Hypothalamus (tissue), 51 donors: ENCODE measurements at places on chromosomes 12 and 14.
A peak's percentile ranks its signal among the peaks of the same experiment; 100 is the strongest.

DNA sequence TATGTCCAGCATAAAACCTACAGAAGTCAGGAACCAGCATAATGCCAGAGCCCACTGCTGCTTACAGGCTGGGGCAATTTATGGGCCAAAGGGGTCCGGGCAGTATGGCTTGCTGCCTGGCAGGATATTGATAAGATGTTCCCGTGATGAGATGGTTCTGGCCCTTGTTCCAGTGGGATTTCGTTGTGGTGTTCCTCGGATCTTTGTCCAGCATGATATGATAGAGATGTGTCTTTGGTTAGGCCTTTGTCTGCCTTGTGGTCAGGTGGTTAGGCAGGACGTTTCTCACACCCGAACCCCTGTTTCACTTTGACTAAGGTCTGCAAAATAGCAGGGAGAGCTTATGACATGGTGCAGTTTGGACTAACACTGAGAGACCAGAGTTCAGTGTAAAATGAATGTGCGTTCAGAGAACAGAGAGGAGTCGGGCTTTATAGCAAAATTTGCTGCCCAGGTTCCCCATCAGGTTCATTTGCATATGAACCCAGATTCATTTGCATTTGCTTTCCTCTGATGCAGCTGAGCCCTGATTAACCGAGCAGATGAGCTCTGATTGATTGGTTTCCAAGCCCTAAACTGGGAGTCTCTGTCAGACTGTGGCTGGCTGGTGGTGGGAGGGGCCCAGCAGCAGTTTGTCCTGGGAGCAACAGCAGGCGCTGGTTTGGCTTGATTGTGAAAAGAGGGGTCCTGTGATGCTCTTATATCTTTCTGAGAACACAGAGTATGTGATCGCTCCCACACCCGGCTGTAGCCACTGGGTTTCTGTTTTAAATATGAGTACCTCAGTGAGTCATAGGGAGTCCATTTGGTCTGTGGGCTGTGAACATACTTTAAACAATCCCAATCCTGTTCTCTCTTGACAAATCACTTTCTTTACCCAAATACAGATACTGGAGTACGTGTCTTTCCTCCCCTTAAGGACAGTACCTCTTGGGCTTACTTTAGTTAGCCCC is 156.3 kb upstream of the PZP start:
- no peak for DNase-seq

DNA sequence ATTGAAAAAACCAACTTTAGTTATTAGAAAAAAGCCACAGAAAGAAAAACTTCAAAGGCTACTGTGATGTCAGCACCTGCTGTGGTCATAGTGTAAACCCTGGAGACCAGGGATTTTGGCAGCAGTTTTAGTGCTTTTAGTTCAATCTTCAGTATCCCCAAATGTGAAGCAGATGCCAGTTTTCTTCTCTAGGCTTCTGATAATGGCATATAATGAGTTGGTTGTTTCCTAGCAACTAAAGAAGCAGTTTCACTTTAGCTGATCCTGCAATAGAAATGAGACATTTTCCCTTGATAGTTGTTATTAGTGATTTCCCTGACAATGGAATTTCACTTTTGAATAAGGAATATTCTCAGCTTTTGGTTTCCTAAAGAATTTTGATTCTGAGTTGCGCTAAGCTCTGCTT is 131.2 kb downstream of the NUBPL start:
- no peak for DNase-seq

GRCh38 chr14:53640695-53641094 is 315.9 kb downstream of the BMP4 start:
- no peak for DNase-seq

GRCh38 chr12:41536813-41537490 is 348.8 kb downstream of the PDZRN4 start:
- no peak for DNase-seq

DNA sequence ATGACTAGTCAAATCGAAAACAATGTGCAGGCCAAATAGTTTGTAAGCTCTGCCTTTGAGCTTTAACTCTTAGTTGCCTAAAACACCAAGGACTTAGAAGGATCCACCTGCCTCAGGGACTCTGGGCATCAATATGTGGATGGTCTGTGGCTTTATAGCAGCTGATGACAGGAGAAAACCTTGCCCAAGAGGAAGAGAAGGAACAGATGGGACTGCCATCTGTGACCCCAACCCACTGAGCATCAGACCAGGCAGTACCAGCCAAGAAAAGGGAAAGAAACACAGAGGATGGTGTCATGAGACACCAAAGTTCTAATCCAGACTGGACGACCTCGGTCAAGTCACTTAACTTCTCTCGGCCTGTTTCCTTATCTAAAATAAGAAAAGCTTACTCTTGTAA is 12.7 kb downstream of the TGFB3 start:
- no peak for DNase-seq

- no peak for DNase-seq
Observed at GRCh38 chr12:42281844-42282243, 43.8 kb upstream of the YAF2 start.

GRCh38 chr12:52832451-52832850 is 1.7 kb downstream of the KRT79 start:
- no peak for DNase-seq

DNA sequence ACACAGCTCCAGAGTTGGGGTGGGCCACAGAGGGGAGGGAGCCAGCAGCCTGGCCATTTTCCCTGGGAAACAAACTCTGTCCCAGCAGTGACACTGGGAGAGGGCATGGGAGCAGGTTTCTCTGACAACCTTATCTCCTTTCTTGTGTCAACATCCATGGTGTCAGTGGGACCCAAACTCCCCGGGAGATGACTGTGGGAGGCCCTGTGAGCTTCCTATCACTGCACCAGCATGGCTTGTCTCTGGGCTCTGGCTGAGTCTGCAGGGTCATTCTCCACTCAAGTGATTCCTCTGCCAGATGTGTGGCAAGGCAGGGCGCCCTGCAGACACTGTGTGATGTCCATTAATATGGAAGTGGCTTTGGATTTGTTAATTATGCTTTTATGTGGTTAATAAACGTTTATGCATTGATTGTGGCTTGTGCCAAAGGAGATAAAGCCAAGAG is 10.1 kb downstream of the LRTM2 start:
- DNase-seq = no peak

DNA sequence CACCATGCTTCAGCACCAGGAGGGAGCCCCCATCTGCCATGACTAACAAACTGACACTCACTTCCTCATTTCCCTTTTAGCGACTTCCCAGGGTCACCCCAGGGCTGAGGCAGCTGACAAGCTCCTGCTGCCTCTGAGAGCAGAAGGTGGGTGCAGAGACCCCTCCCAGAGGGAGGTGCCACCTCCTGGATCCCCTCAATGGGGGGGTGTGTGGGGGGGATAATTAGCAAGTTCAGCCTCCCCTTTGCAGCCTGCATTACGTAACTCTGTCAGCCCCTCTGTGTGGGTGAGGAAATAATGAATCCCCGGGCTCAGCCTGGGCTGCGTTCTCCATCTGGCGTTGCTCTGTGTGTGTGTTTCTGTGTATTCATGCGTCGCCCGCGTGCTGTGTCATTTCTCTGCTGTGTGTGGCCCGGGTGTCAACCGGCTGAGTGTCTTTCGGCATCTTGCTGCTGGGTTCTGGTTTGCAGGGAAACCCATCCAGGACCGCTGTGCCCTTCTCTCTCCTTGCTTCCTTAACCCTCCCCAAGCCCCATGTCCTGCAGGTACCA is 28.0 kb downstream of the NOS1 start:
- no peak for DNase-seq

DNA sequence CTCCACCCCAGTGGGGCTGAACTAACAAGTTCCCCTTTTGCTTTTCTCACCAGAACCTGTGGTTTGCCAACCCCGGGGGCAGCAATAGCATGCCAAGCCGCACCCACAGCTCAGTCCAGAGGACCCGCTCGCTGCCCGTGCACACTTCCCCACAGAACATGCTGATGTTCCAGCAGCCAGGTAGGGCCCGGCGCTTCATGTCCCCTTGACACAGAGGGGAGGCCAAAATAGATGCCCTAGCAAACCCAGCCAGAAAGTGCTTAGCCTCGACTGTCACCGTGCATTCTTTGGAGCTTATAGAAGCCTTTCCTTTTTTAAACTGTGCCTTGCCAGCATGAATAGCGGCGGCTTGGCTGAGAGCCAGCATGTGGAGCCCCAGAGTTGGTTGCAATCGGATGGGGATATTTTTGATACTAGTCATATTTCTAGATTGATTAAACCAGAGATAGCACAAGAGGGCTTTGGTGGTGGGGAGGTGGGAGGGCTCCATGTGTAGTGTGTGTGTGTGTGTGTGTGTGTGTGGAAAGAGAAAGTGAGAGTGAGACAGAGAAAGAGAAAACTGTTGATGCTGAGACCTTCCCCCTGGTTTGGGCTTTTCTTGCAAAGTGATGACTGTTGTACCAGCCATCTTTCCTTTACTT is 126.1 kb downstream of the GCH1 start:
- no peak for DNase-seq

DNA sequence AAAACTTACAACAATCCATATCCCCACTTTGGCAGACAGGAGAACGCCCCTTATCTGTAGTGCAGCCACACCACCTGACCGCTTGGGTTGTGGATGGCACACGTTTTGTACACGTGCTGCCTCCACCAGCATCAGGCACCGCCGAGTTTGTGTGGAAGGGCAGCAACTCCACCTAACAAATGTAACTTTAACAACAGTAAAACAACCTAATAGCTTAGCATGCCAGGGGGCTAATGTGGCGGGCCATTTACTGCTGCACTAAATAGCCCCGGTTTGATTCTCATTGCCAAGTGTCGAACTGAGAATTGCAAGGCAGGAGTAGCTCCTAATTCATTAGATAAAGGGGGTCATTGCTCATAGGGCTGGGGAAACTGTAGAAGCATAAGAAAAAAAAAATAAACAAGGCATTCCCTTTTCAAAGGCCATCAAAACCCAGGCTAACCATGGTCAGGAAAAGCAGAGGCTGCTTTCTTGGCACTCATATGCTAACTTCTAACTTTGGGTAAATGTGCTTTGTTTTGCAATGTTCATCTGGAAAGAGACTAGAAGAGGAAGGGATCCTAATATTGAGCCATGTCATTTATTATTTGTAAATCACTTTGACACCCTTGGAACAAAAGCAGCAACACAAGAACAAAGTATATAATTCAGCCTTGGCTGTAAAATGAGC is 279.7 kb upstream of the SOX5 start:
- DNase-seq = no peak

- DNase-seq = peak; percentile 26
Observed at GRCh38 chr14:67436006-67436866, 24.3 kb upstream of the PLEK2 start.
